ENCODE measurements at places on chromosomes 3 and 15.

- DNase-seq = no peak
Measured at GRCh38 chr15:25529774-25530173, 91.0 kb upstream of the UBE3A start.

DNA sequence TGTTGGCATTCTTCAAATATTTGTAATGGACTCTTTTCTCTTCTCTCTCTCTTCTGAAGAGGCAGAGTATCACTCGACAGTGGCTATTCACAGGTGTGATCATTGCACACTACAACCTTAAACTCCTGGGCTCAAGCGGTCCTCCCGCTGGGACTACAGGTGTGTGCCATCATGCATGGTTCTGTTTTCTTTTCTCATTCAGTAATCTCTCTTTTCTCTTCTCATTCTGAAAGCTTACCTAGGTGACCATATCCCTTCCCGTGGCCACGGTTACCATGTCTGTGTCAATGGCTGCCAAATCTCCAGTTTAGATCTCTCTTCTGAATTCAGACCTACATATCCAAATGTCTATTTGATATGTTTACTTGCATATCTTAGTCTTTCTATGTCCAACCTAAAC, 96.3 kb downstream of the SOX2 start:
- DNase-seq = no peak

- no peak for DNase-seq
Measured at GRCh38 chr15:23411841-23412240, 35.2 kb downstream of the GOLGA6L2 start.

GRCh38 chr3:42101048-42101447, 9.9 kb downstream of the TRAK1 start:
- DNase-seq = peak; percentile 87

DNA sequence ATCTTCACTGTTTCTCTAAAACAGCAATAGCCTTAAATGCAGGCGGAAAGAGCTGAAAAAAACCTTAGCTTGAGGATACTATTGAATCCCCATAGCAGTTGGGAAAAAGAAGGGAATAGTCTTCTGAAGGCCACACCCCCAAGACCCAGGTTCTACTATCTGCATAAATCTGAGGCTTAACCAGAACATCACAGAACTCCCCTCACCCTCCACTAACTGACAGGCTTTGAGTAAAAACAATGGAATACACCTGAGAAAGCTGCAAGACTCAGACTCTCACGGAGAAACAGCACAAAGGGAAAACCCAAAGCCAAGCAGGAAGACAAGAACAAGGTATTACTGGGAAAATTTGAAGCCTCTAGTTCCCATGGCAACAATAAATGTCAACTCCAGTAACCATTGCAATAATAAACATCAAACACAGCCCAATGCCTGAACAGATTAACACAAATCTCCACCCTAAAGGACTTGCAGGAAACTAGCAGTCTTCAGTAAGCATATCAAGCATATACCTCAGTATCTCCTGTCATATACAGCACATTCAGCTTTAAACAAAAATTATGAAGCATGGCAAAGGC, 56.4 kb downstream of the TMCC1 start:
- DNase-seq = no peak

GRCh38 chr3:188589071-188589470, 435.1 kb downstream of the LPP start:
- DNase-seq = no peak

GRCh38 chr3:196147116-196147515, 64.1 kb downstream of the ZDHHC19 start:
- no peak for DNase-seq

- no peak for DNase-seq
Measured at GRCh38 chr15:50355980-50356379, 982 bp upstream of the GABPB1 start.

DNA sequence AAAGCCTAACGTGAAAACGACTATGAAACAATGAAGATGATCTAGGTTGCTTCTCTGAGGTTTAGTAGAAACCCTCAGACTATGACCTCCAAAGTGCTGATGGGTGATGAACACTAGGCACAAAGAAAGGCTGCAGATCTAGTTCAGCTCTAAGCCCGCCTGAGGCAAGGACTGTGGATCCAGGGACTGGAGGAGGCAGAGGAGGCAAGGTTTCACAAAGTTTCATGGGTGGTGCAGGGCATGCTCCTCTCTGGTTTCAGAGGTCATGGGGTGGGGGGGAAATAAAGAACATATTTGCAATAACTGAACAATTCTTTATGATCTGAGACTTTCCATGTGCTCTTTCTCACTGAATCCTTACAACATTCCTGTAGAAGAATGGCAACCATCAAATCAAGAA, 679.2 kb downstream of the NTRK3 start:
- DNase-seq = no peak

GRCh38 chr15:100765467-100766241, 114.0 kb upstream of the ALDH1A3 start:
- DNase-seq = no peak

DNA sequence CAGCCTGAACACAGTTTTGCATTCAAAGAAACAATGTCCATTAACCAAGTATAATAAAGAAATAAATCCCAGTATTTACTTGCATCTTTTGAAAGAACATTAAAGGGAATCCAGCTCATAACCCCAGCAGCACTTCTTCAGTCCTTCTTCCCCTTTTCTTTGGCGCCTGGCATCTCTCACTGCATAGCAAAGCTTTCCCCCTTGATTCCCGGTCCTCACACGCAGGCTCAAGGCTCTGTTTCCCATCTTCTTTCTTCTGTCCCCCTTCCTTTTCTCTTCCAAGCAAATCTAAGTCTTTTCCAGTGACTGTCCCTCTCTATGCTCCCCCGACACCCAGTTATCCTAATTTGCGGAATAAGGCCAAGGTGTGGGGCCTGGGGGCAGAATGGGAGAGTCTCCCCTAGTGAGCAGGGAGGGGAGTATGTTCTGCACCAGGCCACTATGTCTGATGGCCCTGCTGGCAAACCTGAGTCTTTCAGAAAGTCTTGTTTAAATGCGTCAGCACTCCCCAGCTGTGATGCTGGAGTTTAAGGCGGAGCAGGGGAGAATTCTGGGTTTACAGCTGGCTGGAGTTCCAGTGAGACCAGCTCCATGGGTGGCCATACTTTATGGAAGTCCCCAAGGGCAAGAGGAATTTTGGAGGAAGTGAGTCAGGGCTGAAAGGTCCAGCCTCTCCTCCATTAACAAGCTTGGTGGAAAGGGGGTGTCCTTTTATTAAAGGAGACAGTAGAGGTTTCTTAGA, 42.1 kb downstream of the GOLGA6A start:
- peak; percentile 93 for DNase-seq

- DNase-seq = no peak
Measured at GRCh38 chr15:68583321-68583720, 4.5 kb downstream of the CORO2B start.

DNA sequence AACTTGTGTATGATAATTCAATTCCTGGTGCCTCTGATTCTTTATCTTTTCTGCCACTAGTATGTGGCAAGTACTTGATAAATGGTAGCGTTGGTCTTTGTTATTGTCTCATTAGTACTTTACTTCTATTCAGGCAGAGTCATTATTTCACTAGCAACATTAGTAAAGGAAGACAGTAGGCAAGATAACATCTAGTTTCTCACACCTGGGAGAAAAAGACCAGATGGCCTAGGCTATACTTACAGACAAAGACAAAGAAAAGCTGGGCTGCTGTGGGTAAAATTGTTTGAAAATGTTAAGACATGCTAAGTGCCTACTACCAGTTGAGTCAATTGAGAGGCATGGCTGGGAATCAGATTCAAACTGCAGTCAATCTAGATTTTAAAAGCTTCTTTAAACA, 198.7 kb upstream of the CMC1 start:
- DNase-seq = no peak

GRCh38 chr15:23910030-23910429, 222.9 kb upstream of the NDN start:
- DNase-seq = no peak

- no peak for DNase-seq
Measured at GRCh38 chr15:67834581-67835296, 5.1 kb downstream of the RNU6-1 start.

GRCh38 chr3:42572278-42572677, 9.5 kb downstream of the SEC22C start:
- DNase-seq = peak; percentile 39

- DNase-seq = no peak
Measured at GRCh38 chr3:62097121-62097520, 276.2 kb downstream of the FEZF2 start.

DNA sequence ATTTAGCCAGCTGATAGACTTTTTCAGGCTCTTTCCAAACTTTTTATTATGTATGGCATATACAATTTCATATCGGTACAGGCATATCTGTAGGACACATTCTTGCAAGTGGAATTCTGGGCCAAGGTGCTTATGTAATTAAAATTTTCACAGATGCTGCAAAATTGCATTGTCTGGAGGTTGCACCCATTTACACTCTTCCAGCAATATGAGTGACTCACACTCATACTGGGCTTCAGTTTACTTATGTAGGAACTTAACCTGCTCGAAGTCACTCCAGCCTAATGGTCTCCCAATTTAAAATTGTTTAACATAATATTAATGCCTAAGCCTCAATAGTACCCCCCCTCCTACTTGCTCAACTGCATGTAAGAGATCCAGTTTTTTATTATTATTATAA, 11.2 kb upstream of the SEC62 start:
- DNase-seq = no peak

All from HCEC 1CT (cell line).